Cortex of kidney (tissue), 1 donor: ENCODE measurements at places on chromosomes 5 and 9.

DNA sequence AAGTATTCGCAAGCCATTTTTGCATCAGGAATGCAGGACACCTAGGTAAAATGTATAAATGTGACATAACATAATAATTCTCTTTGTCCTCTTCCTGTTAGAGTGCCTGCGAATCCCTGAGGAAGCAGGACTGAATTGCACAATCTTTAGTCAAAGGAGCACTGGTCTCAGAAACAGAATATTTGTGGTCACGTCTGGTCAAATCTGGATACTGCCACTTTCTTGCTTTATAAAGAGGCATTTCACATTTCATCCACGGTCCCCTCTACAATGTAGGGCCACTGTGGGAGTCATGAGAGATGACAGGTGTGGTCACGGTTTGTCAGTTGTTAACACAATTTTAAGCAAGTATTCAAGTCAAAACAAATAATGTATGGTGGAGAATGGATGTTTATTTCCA, 564.0 kb downstream of the IRX1 start:
- DNase-seq, result no peak

- no peak for DNase-seq
Measured at GRCh38 chr5:76808141-76808691, 10.6 kb upstream of the F2RL1 start.

DNA sequence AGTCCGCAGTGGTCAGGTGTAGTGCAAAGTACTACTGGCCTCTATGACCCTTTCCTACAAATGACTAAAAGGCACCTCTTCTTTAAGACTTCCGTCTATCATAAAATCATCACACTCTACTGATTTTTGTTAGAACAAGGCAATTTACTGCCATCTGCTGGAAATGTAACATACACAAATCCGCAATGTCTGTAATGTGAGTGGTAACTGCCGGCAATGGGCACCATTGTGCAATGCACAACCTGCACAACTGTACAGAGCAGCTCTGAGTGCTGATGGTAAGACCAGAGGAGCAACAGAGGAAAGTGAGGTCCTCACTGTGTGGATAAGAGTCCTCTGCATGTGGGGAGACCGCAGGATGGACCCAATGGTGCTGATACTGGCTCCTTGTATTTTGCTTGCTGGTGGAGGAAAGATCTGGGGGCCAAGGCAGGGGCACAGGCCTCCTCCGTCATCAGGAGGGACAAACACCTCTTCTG, 103.7 kb downstream of the ATPSCKMT start:
- no peak for DNase-seq

GRCh38 chr9:8143677-8144076, 344.1 kb upstream of the DMAC1 start:
- DNase-seq, result no peak

DNA sequence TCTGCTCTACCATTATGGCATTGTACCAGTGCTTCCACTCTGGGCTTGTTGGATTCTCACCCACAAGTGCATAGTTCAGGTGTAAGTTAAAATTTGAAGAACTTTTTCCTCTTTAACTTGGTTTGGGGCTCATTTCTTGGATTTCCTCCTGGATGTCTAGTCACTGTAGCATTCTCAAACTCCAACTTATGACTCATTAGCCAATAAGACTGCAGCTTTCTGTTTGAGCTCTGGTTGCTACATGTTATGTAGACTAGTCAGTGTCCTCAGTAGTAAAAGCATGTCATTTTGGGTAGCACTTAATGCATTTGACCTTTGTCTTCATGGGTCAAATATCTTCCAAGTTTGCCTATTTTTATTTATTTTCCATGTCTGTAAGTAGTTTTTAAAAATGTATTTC, 790.8 kb downstream of the BRINP1 start:
- DNase-seq, result no peak

DNA sequence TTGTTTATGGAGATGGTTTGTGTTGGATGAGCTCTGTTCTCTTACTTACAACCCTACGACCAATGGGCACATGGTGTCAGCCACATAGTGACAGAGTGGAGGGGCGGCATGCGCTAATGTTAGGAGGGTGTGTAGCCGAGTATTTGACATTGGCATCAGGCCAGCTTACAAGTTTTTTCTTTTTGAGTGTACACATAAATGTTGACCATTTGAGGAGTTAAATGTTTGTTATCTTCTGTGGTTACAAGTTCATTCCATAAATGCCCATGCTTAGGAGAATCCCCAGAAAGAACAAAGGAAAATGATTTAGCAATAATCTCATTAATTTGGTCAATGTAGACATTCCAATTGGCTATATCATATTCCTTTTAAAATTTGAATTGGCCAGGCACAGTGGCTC, 180.1 kb upstream of the ELL2 start:
- DNase-seq, result no peak

GRCh38 chr5:132759114-132760048, 12.2 kb downstream of the CCNI2 start:
- DNase-seq, result no peak

DNA sequence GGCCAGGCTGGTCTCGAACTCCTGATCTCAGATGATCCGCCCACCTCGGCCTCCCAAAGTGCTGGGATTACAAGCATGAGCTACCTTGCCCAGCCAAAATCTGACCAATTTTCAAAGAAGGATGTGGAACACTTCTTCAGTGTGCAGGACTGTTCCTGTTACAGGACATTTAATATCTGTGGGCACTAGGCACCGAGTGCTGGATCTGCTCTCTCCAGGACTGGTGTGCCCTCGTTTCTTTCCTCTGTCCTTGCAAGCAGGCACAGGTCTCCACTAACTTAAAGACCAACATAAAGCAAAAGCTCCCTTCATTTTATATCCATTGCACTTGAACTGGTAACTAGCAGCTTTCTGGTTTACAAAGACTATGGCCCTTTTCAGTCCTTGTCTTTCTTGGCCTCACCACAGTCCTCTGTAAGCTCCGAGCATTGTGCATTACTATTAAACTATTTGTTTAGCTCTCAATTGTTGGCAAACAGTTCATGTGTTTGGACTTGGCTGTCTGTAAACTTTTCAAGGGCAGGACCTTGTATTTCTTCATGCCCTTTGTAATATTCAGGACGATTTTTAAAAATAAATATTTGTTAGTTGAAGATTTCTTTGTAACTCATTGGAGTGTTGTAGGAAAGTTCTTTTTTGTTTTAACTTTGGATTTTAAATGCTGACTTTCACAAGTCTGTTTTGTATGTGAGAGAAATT, 37.3 kb downstream of the ARHGEF28 start:
- no peak for DNase-seq

GRCh38 chr5:86532429-86532828, 85.3 kb upstream of the COX7C start:
- DNase-seq, result no peak

DNA sequence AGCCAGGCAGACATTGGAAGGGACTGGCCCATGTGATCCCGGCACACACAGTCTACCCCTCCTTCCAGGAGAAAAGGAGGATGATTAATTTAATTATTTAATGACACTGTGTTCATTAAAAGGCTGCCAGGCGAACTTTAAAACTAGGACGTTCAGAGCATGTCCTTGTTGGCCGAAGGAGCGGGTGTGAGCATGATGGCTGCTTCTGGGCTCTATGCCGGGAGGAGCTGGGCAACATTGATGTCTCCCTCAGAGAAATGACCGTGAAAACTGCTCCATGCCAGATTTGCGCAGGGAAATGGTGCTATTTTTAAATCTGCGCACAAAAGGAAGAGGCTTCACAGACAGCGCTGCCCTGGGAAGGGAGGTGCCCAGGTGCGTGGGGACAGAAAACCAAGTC, 284.9 kb upstream of the IRX4 start:
- no peak for DNase-seq

GRCh38 chr9:127896395-127897192, 2.8 kb downstream of the ST6GALNAC6 start:
- DNase-seq, result no peak

DNA sequence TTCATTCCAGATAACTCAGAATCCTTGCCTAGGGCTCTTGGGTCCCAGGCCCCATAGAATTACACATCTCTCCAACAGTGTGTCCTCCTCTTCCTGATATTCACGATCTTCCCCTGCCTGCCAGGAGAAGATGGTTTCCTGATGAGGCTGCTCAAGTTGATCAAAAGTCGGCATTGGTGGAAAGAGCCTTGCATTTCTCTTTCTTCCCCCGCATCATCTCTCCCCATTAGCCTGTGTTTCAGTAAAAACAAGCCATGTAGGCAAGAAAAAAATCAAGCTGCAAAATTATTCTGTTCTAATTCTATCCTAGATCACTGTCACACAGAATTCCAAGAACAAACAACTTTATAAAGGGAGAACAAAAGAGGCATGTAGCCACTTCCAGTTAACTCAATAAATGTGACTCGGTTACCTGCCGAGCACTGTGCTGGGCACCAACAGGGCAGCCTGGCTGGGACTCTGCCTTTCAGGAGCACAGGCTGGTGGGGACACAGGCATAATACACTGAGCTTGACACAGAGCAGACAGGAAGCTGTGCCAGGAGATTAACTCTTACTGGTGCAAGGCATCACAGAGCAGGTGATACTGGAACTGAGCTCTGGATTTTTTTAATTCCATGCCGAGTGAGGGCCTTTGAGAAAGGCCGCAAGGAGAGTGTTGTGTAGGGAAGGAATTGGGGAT, 25.6 kb downstream of the TMOD1 start:
- no peak for DNase-seq

GRCh38 chr9:13113751-13114150, 165.7 kb downstream of the MPDZ start:
- no peak for DNase-seq

DNA sequence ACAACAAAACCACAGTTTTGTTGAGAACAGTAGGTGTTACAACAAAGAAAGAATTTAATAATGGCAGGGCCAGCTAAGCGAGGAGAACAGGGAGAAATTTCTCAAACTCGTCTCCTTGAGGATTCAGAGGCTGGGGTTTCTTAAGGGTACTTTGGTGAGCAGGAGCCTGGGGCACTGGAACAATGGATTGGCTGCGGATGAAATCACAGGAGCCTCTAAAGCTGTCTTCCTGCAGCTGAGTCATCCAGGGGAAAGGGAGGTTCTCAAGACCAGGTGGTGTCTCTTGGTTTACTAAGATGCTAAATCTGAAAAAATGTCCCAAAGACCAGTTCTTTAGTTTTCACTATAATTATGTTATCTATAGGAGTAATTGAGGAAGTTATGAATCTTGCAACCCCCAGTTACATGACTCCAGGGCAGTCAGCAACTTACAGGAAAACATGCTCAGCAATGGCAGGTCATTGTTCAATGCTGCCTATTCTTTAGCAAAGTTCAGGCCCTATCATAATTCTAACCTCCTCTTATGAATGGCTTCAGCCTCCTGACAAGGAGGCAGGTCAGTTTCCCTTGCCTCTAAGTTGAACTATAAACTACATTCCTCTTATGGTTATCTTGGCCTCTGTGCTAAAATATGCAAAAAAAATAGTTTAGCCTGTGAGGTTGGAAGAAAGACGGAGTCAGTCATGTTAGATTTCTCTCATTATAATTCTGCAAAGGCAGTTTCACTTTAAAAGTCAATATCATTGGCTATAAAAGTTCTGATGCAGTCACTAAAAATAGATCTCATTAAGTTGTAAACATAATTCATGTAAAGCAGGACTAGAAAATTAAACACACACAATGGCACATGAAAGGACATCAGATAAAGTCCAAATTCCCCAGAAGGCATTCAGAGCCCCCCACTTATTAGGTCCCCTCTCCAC, 63.3 kb upstream of the CKS2 start:
- DNase-seq, result no peak

DNA sequence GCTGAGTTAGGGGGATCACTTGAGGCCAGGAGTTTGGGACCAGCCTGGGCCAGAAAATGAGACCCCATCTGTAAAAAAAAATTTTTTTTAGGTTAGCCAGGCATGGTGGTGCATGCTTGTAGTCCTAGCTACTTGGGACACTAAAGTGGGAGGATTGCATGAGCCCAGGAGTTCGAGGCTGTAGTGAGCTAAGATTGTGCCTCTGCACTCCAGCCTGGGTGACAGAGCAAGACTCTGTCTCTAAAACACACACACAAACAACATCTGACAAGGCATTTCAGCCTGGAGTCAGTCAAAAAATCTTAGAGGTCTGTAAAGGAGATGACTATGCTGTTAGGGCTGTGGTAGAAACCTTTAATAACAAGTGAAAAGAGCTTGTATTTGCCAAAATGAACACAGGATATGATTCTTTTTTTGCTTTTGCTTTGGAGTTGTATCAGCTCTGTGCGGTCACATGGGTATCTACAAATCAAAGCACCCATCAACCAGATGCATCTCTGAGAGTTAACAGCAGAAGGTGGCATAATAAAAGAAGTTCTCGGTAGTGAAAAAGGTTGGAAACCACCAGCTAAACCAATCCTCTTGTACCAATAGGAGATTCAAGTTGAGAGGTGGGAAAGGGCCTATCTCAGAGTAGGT, 3.6 kb upstream of the PSMD5 start:
- DNase-seq, result no peak

DNA sequence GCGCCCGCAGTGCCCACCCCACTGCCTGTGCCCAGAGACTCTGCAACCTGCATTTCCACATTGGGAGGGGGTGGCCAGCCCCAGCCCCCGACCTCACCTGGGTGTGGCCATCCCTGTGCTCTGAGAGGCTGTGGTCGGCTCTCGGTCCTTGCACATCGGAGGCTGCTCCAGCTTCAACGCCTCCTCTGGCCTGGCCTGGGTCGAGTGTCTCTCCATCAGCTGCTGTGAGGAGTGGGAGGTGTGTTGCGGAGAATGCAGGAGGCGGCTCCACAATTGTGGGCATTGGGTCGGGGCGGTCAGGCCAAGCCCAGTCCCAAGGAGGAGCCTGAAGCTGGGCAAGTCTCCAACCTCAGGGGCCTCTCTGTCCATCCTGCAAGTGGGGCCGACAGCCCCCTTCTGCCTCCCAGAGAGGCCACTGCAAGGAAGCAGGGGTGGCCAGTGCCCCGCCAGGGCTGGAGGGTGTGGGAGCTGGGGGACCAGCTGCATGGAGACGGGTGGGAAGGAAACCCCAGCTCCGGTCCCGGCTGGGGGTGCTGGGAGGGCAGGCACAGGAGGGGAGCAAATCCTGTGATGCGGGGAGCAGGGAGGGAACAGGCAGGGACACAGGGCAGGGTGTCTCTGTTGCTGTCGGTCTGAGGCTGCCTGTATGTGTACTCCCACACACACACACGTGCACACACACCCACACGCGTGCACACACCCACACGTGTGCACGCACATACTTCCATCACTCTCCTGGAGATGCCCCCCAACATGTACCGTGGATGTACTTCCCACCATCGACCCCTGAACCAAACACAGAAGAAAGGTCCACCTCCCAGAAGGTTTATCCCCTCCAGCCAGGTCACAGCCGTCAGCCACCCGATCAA, 28.9 kb downstream of the CCDC187 start:
- no peak for DNase-seq

DNA sequence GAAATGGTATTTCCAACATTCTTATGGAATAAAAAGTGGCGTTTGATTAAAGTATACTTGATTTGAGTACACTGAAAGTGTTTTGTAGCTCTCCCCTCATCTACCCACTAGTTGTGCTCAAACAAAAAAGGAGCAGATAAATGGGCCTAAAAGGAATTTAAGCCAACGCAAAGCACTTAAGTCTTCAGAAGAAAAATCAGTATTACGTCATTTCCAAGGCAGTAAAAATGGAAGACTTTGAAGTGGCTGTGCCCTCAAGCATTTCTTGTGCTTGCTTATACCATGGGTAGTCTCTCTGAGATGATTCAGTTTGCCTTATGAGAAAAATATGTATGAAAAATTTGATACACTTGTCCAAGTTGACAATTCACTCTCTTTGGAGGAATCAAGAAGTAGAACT, 279.9 kb upstream of the CD180 start:
- DNase-seq, result no peak
